ENCODE measurements at places on chromosomes 11 and 22.
A peak's percentile ranks its signal among the peaks of the same experiment; 100 is the strongest.

GRCh38 chr11:70244698-70245097, 25.8 kb upstream of the PPFIA1 start:
- DNase-seq, result no peak

DNA sequence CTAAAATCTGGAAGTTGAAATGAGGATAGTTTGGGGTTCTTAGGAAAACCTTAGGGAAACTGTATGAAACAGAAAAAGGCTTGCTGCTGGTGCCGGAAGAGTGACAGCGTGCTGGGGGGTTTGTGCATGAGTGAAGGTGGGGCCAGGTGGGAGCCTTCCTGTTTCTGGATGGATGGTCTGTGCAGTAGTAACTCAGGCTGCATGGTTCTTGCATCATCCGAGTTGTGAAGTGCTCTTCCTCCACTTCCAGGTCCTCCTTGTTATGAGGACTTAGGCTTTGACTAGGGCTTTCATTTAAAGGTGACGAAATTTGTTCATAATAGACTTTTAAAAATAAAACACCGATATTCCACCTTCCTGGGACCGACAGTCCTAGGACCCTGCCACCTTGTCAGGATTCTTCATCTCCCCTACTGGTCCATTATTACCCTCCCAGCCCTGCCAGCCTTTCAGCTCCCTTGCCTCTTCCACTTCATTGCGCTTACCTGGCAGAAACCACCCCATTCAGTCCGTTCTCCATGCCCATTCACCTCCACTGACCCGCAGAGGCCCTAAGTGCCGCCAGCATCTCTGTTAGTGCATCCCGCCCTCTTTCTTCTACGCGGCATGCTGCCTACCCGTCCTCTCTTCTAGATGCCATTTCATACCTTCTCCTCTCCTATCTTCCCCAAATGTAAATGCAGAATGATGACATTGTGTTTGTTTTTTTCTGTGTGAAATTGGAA, 47.3 kb downstream of the PPFIA1 start:
- DNase-seq, result no peak

DNA sequence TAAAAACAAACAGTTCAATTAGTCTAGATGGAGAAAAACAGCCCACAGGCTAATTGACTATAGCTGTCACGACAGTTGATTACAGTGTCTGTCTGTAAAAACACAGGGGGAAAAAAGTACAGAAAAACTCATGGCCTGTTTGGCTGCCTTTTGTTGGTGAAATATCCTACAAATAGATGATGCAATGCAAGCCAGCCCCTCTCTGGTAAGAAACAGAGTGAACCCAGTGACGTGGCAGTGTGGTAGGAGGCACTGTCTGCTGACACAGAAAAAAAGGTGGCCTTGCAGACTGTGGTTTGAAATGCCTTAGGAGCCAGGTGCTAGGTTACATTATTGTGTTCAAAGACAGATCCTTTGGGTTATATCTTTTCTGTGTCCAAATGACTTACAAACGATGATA, 431.4 kb upstream of the CCDC90B start:
- DNase-seq, result no peak

DNA sequence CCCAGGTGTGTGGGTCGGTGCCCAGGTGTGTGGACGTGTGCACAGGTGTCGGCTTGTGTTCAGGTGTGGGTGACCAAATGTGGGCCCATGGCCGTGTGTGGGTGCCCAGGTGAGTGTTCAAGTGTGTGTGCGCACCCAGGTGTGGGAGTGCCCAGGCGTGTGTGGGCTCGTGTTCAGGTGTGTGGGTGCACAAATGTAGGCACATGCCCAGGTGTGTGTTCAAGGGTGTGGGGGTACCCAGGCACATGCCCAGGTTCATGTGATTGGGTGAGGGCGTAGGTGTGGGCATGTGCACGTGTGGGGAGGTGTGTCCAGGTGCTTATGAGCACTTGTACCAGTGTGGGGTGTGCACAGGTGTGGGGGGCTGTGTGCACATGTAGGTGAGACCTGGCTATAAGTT, 42.8 kb downstream of the MOB2 start:
- DNase-seq, result no peak

GRCh38 chr22:17999851-18000250, 24.5 kb downstream of the MICAL3 start:
- no peak for DNase-seq

GRCh38 chr11:112785149-112785548, 176.1 kb upstream of the NCAM1 start:
- DNase-seq, result no peak

DNA sequence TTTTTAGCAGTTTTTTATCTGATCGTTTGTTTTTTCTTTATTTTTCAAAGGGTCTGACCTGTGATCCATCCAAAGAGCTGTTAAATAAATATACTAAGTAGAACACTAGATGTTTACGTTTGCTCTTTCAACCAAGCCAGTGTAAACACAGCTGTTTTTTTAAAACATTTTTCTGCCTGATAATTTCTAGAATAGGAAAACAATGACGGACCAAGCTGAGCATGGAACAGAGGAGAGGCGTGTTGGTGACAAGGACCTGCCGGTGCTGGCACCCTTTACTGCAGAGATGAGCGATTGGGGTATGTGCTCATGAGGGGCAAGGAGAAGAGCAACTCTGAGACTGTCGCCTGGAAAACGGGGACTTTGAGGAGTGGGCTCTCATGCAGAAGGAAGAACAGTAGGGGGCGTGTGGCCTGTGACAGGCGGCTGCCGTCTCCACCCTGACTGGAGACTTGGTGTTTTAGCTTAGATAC, 28.6 kb upstream of the PANX2 start:
- no peak for DNase-seq

- no peak for DNase-seq
Observed at GRCh38 chr11:22512457-22512856, 113.2 kb downstream of the FANCF start.

DNA sequence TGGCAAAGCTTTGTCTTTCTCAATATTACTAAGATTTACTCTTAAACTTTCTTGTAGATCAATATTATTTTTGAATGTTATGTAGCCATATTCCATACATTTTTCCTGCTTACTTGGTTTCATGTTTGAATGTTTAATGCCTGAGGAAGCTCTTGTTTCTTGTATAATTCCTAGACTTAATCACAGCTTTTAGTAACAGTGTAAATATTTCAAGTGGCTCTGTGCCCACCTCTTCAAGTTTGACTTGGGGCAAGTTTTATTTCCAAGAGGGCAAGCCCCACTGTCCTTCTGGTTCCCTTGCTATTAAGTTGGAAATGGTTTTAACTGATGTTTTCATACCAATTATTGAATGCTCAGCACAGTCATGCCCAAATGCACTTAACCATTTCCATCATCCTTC, 1004.1 kb downstream of the OPCML start:
- DNase-seq, result no peak

- no peak for DNase-seq
Observed at GRCh38 chr11:65859812-65860277, 388 bp upstream of the MUS81 start.

- DNase-seq, result no peak
Observed at GRCh38 chr11:125292100-125292499, 127.5 kb downstream of the PKNOX2 start.

- no peak for DNase-seq
Observed at GRCh38 chr22:19629331-19629719, 85.0 kb upstream of the SEPTIN5 start.

- no peak for DNase-seq
Observed at GRCh38 chr22:33969045-33969444, 48.8 kb upstream of the LARGE1 start.

GRCh38 chr11:44785856-44786607, 59.3 kb downstream of the TSPAN18 start:
- DNase-seq, result no peak

DNA sequence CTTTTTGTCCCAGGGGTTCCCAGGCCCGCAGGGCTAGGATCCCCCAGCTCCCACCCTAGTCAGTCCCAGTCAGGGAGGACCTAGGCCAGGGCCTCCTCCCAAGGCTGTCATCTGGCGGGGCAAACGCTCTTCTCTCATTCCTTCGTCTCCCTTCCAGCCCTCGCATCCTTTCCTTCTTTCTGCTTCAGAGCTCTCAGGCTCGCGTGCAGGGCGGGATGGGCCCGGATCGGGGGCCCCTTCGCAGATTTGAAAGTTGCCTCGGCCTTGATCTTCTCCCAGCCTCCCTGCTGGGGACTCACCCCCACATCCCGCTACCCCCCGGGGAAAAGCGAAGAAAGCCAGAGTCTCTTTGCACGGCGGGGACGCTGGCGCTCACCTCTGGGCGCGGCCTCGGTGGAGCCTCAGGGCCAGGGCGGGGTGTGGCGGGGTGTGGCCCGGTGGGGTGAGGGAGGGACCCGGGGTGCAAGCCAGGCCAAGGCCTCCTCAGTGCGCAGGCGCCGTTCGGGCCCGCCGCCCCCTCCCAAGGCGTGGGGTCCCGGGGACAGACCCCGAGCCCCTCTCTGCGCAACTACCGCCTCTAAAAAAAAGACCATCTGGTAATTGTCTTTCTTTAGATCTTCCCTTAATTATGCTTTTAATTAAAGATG, 14.8 kb upstream of the PAX6 start:
- DNase-seq, result no peak

- DNase-seq, result no peak
Observed at GRCh38 chr11:77658213-77659013, 20.8 kb upstream of the CLNS1A start.

- DNase-seq, result no peak
Observed at GRCh38 chr11:134215836-134216235, 7.9 kb downstream of the NCAPD3 start.

DNA sequence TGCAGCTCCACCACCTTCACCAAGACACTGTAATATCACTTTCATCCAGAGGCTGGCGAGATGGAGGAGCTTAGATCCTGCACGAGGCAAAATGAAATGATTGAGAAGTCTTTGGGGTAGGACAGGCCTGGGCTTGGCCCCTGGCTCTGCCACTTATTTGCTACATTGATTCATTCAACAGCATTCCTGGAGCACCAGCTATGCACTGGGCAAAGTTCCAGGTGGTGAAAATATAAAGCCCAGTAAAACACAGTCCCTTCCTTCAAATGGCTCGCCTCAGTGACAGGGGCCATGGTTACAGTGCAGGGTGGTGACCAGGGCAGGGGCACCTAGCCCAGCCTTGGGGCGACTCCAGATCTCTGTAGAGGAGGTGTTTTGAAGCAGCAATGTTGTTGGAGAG, 19.7 kb downstream of the ALX4 start:
- no peak for DNase-seq

DNA sequence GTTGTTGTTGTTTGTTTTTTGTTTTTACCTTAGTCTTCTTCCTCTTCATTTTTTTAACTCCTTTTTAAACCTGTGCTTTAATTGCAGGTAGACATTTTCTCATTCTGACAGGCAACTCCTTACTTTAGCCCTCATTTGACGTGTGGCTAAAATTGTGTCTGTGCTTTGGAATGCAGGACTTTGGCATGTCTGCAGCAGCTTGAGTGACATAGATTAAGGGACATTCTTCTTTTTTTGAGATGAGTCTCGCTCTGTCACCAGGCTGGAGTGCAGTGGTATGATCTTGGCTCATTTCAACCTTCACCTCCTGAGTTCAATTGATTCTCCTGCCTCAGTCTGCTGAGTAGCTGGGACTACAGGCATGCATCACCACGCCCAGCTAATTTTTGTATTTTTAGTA, 100.8 kb downstream of the FAT3 start:
- DNase-seq, result no peak

DNA sequence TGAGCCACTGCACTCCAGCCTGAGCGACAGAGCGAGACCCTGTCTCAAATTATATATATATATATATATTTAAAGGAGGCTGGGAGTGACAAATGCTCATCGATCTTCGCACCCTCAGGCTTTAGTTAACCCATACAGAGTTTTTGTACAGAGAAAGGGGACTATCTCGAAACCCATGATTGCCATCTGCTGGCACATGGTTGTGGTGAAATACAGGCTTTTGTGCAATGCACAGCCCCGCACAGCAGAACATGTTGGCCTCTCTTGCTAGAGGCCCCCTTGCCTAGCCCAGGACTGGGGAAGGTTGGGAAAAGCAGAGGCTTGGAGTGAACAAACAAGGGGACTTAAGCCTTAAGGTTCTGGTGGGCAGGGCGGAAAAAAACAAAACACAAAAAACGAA, 3.6 kb downstream of the MYBPC3 start:
- DNase-seq, result no peak

DNA sequence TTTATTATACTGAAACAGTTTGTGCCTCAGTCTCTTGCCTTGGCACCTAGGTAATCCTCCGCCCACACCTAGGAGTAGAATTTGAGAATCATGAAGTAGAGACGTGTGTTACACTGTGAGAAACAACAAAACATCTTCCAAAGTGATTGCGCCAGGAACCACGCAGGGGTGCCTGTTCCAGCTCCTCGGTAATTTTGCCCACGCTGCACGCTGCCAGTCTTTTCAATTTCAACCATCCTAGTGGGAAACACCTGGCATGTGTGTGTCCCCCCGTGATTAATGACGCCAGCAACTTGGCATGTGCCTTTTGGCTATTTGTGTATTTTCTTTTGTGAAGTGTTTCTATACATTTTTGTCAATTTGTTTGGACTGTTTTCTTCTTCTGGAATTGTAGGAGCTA, 919.1 kb downstream of the BRD1 start:
- no peak for DNase-seq

GRCh38 chr11:72750086-72750485, 2.1 kb downstream of the ARAP1 start:
- DNase-seq, result no peak

GRCh38 chr11:58567889-58568512, 7.7 kb downstream of the LPXN start:
- DNase-seq, result peak; percentile 75

- no peak for DNase-seq
Observed at GRCh38 chr11:67632175-67632981, 2.6 kb upstream of the NUDT8 start.

DNA sequence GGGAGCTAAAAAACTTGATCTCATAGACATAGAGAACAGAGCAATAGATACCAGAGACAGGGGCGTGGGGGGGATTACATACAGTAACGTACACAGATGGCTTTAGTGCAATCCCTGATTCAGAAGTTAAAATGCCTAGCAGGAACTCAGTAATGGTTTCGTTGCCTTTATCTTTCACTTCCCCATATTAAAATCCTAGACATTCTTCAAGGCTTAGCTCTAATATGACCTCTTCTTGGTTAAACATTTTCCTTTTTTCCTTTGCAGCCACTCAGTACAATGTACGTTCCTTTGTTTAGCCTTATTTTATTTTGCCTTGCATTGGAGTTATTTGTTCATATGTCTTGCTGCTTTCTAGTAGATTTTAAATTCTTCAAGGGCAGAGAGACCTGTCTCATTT, 104.9 kb downstream of the C11orf87 start:
- DNase-seq, result no peak

- no peak for DNase-seq
Observed at GRCh38 chr11:118434553-118435289, 1.6 kb upstream of the KMT2A start.

DNA sequence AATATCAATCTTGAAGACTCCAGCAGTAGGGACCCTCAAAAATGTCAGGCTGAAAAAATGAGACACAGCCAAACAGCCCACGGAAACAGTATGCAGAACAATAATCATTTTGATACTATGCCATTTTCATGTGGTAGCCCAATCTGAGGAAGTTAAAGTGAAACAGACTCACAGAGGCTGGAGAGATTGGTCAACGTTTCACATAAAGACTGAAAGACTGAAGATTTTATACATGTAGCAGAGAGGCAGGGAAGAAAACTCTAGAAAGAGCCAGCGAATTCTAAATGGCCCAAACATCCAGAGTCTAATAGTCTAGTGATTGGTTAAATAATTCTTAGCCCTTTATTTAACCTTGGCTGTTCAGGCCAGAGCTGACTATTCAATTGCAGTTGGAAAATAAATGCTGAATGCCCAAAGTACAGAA, 49.4 kb downstream of the MAML2 start:
- DNase-seq, result no peak

GRCh38 chr22:41827671-41828070, 5.2 kb upstream of the SREBF2 start:
- no peak for DNase-seq

- DNase-seq, result no peak
Observed at GRCh38 chr22:50118557-50119168, 28.9 kb downstream of the MOV10L1 start.
